GM23248 (cell line): ENCODE measurements at places on chromosomes 16 and 17. TPM values are rescaled to one million over a fixed set of nuclear protein-coding genes. Genes with fewer than 3 reads are reported as not detected.

- peak; percentile 72 for DNase-seq
These were observed 18.7 kb upstream of the ZNF689 start for GRCh38 chr16:30628628-30629540.

Gene SCARF1
- 0.25 TPM in 1 of 2 replicates, not detected in the other for total RNA-seq

GRCh38 chr16:57863434-57864160, 61.3 kb upstream of the KIFC3 start:
- DNase-seq, result peak; percentile 88

Gene FAM171A2
- 4.6 and 4.8 TPM in 2 replicates for total RNA-seq

Gene MYH2
- 0.65 and 1.5 TPM in 2 replicates for total RNA-seq
